ENCODE measurements at places on chromosomes 6 and 20.
A peak's percentile ranks its signal among the peaks of the same experiment; 100 is the strongest.

DNA sequence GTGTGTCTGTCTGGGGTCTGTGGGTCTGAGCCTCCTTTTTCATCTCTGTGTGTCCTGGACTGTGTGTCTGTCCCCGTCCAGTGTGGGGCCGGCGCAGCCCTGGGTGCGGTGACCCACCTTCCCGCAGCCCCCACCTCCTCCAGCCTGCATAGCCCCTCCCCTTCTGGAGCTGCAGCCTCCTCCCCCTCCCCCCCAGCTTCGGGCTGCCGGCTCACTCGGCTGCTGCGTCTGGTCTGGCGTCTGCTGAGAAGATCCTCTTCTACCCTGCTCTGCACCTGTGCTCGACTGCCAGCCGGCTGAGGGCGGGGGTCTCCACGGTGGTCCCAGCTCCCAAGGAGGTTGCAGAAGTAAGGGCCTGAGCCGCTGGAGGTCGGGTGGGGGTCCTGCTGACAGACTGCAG is 7.6 kb upstream of the LKAAEAR1 start:
- no peak for DNase-seq

- no peak for DNase-seq
Measured at GRCh38 chr6:55395871-55396270, 68.6 kb downstream of the GFRAL start.

GRCh38 chr6:11732036-11732631 is 46.5 kb downstream of the ADTRP start:
- peak; percentile 96 for DNase-seq

DNA sequence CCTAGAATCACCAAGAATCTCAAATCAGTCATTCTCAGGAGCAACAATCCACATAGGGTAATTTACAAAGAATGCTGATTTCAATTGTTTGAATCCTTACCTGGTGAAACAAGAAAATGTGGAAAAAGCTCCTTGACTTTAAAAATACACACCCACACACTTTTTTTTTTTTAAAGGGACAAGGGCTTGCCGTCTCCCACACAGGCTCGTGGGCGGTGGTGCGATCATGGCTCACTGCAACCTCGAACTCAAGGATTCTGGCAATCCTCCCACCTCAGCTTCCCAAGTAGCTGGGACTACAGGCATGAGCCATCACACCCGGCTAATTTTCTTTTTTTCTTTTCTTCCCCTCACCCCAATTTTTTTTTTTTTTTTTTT is 30.7 kb downstream of the PARD6B start:
- no peak for DNase-seq

Measured in suppressor macrophage (primary cell).